ENCODE measurements at places on chromosomes 7 and 10.

GRCh38 chr7:7970237-7970530, 1.6 kb downstream of the GLCCI1 start:
- DNase-seq: no peak

GRCh38 chr7:98148607-98149006, 41.9 kb downstream of the LMTK2 start:
- DNase-seq: no peak

GRCh38 chr7:133545618-133546017, 292.7 kb downstream of the EXOC4 start:
- DNase-seq: no peak

GRCh38 chr7:86411814-86412213, 231.9 kb upstream of the GRM3 start:
- DNase-seq: no peak

DNA sequence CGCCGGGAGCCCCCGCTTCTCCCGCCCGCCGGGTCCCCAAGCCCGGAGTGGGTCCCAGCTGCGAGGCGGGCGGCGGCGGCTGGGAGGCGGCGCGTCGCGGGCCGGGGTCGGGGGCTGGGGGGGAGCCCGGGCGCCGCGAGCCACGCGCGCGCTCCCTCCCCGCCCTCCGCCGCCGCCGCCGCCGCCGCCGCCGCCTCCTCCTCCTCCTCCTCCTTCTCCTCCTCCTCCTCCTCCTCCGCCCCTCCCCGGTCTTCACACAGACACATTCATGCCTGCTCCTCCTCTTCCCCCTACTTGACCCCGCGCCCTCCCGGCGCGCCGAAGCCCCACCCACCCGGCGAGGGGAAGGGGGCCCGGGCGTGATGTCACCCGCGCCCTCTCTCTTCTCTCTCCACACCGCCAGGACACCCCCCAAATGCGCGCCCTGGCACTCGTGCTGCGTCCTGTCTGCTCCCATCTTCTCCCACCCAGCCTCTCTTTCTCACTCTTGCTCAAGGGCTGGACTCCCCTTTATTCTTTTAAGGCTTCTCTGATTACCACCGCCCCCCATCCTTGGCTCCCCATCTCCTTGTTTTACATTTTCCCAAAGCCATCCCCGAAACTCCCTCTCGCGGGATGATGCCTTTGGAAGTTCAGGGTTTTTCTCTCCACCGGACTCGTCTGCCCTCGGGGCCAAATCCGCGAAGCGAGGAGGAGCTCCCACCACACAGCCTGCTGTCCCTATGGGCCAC, 967 bp upstream of the GLI3 start:
- no peak for DNase-seq

GRCh38 chr7:25583621-25584020, 355.3 kb upstream of the NPVF start:
- no peak for DNase-seq

DNA sequence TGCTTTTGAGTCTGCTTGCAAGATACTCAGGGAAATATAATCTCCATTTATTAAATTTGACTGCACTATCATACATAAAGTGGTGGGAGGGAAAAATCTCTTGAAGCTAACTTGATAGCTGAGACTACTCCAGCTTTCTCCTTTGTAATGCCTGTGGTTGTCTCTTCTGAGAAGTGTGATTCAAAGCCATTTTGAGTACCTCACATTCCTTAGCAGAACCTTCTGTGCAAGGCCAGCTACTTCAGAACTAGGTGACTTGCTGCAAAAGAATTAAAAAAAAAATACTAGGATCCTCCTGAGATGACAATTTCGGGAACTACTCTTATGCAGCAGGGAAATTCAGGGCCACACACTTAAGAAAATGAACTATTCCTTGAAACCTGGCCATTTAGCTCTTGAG, 294.8 kb downstream of the MDFIC start:
- no peak for DNase-seq

DNA sequence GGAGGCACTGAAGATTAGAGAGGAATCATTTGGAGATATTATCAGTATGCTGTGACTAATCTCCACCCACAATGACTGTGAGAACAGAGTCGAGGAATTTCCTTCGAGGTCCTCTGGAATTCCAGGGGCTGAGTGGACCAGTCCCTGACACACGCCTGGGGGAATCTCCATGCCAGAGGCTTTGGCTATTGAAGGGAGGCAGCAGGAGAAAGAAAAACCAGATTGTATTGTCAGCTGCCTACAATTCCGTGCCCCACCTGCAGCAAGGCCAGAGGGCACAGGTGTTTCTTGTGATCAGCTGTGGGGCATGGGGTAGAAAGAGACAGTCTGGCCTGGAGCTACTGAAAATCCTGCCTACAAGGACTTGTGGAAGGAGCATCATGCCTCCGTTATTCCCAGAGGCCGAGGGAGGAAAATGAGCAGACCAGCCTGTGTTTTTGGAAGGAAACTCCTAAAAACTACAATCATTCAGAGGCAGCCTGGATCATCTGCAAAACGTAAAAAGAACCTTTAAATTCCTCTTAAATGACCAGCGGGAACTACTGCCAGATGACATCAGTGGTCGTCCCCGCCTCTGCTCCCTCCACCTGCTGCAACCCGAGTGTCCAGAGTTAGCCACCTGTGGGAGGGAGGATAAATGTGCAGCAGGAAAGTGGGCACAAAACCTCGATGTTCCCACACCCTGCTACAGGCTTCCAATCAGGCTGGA, 25.4 kb upstream of the ANK3 start:
- peak; percentile 83 for DNase-seq

DNA sequence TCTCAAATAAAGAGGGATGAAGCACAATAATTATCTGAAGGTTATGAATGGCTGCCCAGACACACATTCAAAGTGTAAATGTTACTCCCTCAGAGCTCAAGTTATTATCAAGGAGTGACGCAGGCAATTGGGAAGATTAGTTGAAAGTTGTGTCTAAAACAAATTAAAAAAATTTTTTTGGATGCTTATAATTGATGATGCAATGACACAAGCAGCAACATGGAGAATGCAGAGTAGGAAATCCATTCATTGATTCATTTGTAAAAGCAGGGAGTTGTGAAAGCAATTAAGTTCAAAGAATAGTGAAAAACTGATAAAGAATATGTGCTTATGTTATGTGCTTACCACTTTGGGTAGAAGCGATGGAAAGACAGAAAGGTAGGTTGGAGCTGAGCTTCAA, 120.4 kb downstream of the CDK6 start:
- no peak for DNase-seq

DNA sequence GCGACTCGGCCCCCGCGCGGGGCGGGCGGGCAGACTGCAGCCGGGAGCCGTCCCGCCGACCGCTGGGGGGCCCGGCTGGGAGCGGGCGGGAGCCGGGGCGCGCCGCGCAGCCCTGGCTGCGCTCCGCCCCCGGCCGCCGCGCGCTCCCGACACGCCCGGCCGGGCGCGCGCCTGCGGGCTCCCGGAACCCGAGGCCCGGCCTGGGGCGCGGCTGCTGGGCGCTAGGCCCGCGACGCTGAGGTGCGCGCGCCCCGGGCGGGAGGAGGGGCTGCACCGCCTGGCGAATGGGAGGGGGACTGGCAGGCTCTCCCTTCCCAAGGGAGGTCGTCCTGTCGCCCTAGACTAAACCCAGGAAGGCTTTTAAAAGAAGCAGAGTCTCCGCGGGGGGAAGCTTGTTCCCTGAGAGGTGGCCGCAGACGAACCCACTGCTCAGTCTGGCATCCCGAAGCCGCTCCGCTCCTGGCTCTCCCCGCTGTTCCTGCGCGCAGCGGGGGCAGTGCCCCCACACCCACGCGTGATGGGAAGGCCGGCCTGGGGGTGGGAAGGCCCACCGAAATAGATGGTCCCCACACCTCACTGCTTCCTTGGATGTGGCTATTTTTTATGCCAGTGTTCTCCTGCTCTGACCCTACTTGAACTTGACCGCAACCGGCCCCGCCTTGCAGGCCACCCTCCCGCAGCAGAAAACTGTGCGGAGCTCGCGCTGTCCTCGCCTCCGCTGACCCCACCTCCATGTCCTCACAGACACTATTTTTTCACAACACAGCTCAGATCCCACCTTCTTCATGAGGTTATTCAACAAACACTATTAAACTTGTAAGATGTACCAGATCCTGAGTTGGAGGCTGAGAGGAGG, at the start of gene VOPP1:
Gene VOPP1 (minus strand): TSS at position 125 of the 856 bp plus-strand sequence. CDS start 178 bp downstream, outside the sequence.
- no peak for DNase-seq

DNA sequence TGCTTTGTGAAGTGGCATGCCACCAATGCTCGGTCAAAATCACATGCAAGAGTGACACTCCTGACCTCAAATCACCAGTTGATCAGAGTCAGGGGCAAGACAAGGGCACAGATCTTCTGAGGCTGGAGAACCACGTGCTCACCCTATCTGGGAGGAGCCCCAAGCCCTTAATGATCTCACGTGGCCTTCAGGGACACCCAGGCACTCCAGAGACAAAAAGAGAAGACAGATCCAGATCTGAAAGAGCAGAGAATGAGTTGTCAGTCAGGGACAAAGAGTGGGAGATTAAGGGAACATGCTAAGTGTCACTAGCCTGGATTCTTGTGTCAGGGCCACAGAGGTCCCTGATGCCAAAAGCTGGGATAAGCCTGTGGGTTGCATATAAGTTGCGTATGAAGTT, 134.3 kb downstream of the PLXNA4 start:
- DNase-seq: no peak

- DNase-seq: no peak
Observed at GRCh38 chr7:117774943-117775342, 98.3 kb downstream of the CTTNBP2 start.

GRCh38 chr7:464454-465401, 54.9 kb downstream of the PDGFA start:
- no peak for DNase-seq

- no peak for DNase-seq
Observed at GRCh38 chr10:73043766-73044377, 52.8 kb downstream of the P4HA1 start.

GRCh38 chr10:70192326-70192968, 22.1 kb upstream of the SAR1A start:
- DNase-seq: no peak

DNA sequence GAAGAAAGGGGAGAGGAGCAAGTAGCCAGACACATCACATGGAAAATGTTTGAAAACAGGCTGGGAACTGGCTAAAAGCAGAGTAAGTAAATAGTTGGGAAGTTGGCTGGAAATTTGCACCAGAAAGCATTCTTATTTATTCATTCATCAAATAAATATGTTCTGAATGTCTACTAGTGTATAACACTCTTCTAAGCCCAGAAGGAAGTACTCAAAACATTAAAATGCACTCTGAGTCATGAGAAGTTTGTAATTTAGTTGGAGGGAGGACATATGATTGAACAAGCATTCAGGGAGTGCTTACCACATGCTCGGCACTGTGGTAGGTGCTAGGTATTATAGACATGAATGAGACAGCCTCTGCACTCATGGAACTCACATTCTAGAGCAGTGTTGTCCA, 37.0 kb upstream of the CNNM1 start:
- DNase-seq: no peak

DNA sequence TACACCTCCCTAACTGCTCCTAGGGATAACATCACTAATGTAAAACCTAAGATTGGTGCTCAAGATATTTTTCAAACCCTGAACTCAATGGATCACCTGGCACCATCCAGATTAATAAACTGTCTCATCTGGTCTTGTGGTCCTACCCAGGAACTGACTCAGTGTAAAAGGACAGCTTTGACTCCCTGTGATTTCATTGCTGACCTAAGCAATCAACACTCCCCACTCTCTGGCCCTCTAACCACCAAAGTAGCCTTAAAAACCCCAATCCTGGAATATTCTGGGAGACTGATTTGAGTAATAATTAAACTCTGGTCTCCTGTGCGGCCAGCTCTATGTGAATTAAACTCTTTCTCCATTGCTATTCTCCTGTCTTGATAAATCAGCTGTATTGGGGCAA, 6.2 kb upstream of the USP54 start:
- peak; percentile 80 for DNase-seq

- DNase-seq: no peak
Observed at GRCh38 chr7:82740246-82740848, 296.8 kb upstream of the CACNA2D1 start.

DNA sequence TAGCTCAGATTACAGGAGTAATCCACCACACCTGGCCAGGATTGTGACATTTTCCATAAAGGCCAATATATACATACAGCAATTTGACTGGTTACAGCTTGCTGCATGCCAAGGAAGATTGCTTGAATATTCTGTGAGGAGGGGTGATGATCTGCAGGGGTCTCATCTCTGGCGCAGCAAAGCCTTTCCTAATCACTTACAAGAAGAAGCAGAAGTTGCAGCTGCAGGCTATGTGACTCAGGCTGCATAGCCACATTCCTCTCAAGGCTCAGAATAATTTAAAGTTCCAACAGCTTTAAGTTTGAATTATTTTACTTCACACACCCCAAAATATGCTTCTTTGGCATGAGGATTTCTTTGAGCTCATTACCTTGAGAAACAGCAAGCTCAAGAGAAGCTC, 11.4 kb upstream of the RASGEF1A start:
- no peak for DNase-seq

DNA sequence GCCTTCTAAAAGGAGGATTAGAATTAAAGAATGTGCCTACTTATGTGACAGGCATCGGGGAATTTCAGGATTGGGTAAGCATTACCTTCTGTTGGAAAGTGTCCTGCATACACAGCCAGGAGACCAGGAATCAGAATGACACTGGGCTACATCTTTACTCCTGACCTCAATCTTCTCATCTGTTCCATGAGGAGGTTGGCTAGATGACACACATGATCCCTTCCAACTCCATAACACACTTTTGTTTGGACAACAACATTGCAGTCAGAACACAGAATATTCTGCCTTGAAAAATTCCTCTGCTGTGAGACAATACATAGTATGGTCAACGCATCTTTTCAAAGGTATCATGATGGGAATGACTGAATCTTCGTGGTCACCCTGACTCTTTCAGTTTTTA, 1281.2 kb upstream of the SORCS1 start:
- no peak for DNase-seq

DNA sequence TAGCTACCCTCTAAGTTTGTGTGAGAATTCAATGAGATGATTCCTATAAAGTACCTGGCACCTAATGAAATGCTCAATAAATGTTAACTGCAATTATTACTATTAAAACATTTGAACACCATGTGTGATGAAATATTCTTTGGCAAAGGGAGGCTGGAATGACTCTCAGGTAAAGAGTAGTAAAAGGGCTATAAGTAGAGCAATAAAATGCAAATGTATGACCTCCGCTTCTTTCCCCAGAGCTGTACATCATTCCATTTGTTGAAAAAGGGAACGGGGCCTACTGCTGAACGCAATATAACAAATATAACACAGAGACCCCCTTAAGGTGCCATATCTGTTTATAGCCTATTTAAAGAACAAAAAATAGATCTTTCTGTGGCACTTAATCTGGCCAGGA, 27.8 kb downstream of the CELF2 start:
- no peak for DNase-seq

- DNase-seq: no peak
Observed at GRCh38 chr7:151088019-151088855, 2.0 kb downstream of the AGAP3 start.

DNA sequence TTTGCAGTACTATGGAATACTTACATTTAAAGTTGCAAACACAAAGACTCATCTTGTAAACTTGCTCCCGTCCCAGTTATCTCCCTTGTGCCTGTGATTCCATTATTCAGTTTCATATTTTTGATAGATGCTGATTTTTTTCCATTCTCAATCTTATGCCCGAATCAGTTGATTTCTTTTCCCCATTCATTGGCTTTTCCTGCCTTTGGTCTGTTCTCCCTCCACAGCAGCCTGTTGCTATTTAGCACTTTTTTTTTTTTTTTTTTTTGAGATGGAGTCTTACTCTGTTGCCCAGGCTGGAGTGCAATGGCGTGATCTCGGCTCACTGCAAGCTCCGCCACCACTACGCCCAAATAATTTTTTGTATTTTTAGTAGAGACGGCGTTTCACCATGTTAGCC, 78.0 kb downstream of the ABCC2 start:
- DNase-seq: no peak

Data from kidney epithelial cell (primary cell).